Frontal cortex (tissue), 4 donors: ENCODE measurements at places on chromosomes 2 and 18. TPM values are rescaled to one million over a fixed set of nuclear protein-coding genes. Genes with fewer than 3 reads are reported as not detected.

NCOA1 gene
- 150 TPM for total RNA-seq

CLEC4F gene
- not detected for total RNA-seq

UGT1A8 gene
- total RNA-seq: not detected

GALR1 gene
- total RNA-seq: under 0.01 TPM

BMPR2 gene
- 74.6 TPM for total RNA-seq

REG3A gene
- total RNA-seq: not detected

WDR35 gene
- 25.7 TPM for total RNA-seq

DNAJC5G gene
- not detected for total RNA-seq

MYL12B gene
- 186 TPM for total RNA-seq
